Brain (organoid and tissue), 16 donors: ENCODE measurements at places on chromosomes 12 and 14. TPM values are rescaled to one million over a fixed set of nuclear protein-coding genes. Genes with fewer than 3 reads are reported as not detected.

Gene UTP20
- polyA plus RNA-seq = 2.9 TPM

Gene LAG3
- 0.81 TPM for polyA plus RNA-seq

Gene ADSS1
- polyA plus RNA-seq = 15.7 TPM

Gene SALL2
- 77.2 TPM for polyA plus RNA-seq

Gene KCNK13
- 0.85 TPM for polyA plus RNA-seq

Gene KRT75
- 0.14 TPM for polyA plus RNA-seq

Gene KRT83
- 1.1 TPM for polyA plus RNA-seq

Gene DHRS4
- polyA plus RNA-seq = 29.5 TPM

Gene MYF6
- polyA plus RNA-seq = not detected

Gene KCNJ8
- 4.4 TPM for polyA plus RNA-seq

Gene TOMM20L
- polyA plus RNA-seq = not detected

Gene GLIPR1
- polyA plus RNA-seq = 2.2 TPM

Gene INSM2
- 0.48 TPM for polyA plus RNA-seq

- no peak for DNase-seq
Measured at GRCh38 chr14:57865066-57865402, 858 bp downstream of the SLC35F4 start.

GRCh38 chr12:41053046-41053445 is 135.1 kb upstream of the PDZRN4 start:
- DNase-seq = no peak

- DNase-seq = peak; percentile 49
Measured at GRCh38 chr14:104157016-104157928, 18.9 kb downstream of the KIF26A start.

- no peak for DNase-seq
Measured at GRCh38 chr12:103673487-103673886, 86.4 kb downstream of the STAB2 start.

GRCh38 chr14:30005114-30005808 is 77.6 kb upstream of the PRKD1 start:
- DNase-seq = peak; percentile 82

- DNase-seq = no peak
Measured at GRCh38 chr12:107379852-107380567, 286.7 kb upstream of the CRY1 start.

DNA sequence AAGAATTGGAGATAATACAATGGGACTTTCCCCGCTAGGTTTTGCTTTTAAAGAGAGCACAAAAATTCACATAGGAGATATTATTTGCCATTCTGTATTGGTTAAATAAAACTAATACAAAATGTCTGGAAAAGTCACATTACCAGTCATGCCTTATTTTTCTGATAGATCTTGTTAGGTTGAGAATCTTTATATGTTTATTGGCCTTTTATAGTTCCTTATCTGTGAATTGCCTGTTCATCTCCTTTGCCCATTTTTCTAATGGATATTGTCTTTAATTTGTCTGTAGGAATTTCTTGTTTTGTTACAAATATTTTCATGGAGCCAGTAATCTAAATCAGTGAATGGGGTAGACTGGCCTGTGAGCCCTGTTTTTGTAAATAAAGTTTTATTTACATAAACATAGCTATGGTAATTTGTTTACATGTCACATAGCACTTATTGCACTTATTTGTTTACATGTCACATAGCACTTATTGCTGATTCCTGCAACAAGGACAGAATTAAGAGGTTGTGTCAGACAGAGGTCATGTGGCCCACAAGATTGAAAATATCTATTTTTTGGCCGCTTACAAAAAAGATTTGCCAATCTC is 65.0 kb downstream of the ATF7IP start:
- no peak for DNase-seq

DNA sequence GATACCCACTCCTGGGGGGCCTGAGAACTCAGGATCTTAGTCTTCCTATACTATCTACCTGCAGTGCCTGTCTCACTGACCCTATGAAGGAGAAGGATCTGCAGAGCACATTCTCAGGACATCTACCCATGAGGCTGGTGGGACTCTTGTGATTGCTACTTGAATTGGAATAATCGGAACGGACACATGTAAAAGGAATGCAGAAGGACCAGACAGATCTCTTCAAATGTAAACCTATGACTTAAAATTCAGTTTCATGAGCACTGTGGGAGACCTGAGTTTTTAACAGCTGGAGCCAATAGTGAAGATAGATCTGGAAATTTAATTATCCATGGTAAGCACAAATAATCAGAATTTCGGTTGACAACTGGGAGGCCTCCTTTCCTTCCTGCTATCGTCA is 35.2 kb upstream of the CPSF6 start:
- DNase-seq = no peak

GRCh38 chr14:90523961-90524875 is 127.4 kb downstream of the CALM1 start:
- DNase-seq = no peak

- peak; percentile 79 for DNase-seq
Measured at GRCh38 chr12:121712190-121712460, 427 bp upstream of the TMEM120B start.

GRCh38 chr12:64893961-64894360 is 69.5 kb downstream of the TBC1D30 start:
- DNase-seq = no peak

DNA sequence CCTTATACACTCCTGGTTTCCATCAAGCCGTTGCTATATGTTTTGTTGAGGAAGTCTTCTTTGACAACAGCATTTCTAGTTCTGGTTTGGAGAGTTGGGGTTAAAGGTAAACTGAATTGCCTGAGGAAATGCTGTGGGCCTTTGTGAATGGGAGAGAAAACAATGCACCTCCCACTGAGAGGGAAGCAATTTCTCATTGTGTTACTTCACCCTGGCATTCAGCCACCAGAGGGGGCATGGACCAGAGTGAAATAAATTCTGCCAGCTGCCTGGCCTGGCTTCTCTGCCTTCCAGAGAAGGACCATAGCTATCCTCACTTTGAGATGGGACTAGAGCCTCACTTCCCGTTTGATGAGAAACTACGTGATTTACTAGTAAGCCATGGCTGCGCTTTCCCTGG is 475.3 kb downstream of the EGLN3 start:
- DNase-seq = peak; percentile 83

GRCh38 chr12:49525942-49526341 is 12.9 kb upstream of the KCNH3 start:
- no peak for DNase-seq

GRCh38 chr14:32225378-32225920 is 22.4 kb upstream of the RNU6-8 start:
- DNase-seq = no peak

DNA sequence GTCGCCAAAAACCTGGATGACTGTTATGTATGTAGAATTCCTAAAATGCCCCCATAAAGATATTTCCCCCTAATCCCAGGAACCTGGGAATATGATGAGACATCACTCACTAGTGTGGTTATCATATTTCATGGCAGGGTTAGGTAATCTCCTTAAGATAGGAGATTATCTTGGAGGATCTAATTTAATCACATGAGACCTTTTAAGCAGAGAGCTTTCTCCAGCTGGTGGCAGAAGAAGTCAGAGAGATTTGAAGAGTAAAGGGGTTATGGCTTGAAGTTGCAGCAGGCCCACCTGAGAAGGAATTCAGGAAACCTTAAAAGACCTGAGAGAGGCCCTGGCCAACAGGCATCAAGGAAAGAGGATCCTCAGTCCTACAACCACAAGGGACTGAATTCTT is 53.6 kb downstream of the DYRK2 start:
- DNase-seq = no peak

GRCh38 chr12:109880938-109881337 is 597 bp upstream of the GLTP start:
- peak; percentile 20 for DNase-seq

DNA sequence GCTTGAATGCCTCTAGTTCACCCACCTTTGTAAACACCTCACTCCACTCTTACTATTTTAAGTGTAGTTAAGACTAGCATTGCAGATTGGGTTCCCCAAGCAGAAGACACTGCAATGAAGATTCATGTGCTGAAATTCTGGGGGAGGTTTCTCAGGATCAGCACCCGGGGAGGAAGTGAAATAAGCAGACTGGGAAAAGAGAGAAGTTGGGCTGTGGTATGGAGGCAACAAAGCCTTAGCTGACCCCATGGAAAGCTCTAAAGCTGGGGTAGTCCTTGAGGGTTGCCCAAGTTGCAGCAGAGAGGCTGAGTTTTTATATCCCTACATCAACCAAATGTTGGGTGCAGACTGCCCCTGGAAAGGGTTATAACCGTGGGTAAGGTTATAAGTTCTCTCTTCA is 23.9 kb upstream of the IGF1 start:
- no peak for DNase-seq

- DNase-seq = no peak
Measured at GRCh38 chr14:72500234-72500838, 393.6 kb downstream of the DPF3 start.

- DNase-seq = no peak
Measured at GRCh38 chr12:5134861-5135525, 91.3 kb downstream of the KCNA5 start.

- DNase-seq = no peak
Measured at GRCh38 chr12:85423947-85424346, 143.9 kb downstream of the ALX1 start.
